Activated CD8-positive, alpha-beta memory T cell treated with anti-CD3 and anti-CD28 coated beads for 1 hour (primary cell): ENCODE measurements at places on chromosomes 2 and 18.

GRCh38 chr18:25146512-25146910 is 205.5 kb downstream of the ZNF521 start:
- no peak for DNase-seq

GRCh38 chr2:148971547-148971946 is 67.0 kb upstream of the LYPD6B start:
- no peak for DNase-seq

DNA sequence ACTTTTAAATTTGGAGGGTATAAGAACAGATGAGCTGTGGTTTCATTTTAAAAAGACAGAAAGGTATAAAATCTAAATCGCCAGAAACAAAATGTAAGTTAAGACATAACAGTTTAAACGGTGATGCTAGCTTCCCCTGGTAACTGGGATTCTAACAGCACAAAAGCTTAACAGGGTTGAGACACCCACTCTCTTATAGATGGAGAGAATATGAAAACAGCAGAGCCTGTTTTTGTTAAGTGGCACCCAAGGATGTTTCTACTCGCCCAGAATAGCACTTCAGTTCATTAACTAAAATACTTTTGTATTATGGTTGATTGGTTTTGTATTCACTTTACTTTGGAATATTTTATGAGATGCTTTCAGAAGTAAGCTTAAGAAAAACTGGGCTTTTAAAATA is 151.9 kb upstream of the RND3 start:
- DNase-seq, result no peak

GRCh38 chr2:43318791-43319190 is 92.4 kb upstream of the ZFP36L2 start:
- DNase-seq, result no peak

DNA sequence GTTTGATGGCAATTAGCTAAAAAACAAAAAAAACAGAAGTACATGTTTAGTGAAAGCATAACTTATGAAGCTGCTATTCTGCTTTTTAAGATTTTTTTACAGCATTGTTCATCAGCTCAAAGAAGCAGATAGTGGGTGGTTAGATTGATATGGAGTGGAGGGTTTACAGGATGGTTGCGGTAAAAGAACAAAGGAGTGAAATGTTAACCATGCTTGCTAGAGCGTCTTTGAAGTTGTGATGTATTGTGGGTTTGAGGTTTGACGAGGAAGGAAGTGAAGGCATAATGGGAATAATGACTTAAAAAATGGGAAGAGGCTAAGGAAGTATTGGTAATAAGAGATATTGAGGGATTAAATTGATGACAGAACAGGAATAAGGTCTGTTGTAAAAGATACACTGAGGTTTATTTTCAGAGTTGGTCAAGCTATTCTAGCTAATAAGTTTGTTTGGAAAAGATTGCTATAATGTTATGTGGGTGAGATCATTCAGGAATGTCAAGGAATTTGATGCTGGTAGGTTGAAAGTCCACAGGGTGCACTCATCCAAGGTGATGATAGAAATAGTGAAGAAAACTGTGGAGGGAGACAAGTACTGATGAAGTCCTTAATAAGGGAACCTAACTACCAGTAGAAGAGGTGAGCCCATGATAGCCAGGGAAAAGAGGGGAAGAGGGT is 14.6 kb downstream of the SPOPL start:
- no peak for DNase-seq

GRCh38 chr2:241499146-241499965 is 9.0 kb downstream of the STK25 start:
- DNase-seq, result no peak

- DNase-seq, result no peak
Observed at GRCh38 chr2:18506883-18507509, 53.5 kb downstream of the RDH14 start.

DNA sequence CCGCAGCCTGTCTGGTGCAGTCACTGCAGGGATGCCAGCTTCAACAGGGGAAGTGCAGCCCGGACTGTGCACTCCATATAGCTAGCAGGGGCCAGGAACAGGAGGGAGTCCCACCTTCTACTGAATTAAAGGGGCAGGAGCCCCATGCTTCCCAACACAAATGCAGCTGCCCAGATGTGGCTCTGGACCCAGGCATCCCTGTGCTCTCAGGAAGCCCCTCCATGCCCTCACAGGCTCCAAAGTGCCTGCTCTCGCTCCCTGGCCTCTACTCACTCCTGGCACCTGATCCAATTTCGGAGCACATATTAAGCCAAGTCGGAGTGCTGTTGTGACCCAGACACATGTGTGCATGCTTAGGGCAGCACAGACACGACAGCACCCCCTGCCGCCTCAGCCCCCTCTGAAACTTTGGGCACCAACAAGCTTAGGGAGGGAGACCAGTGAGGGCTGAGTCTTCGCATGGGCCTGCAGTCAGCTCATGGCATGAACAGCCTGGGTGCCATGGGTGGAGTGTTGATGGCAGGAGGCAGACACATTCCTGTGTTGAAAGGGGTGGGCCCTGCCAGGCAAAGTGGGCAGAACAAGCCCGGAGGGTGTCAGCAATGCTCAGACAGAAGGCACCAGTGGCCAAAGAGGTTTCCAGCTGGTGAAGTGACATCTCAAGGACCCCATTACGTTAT is 83.5 kb downstream of the ZNF804A start:
- no peak for DNase-seq

DNA sequence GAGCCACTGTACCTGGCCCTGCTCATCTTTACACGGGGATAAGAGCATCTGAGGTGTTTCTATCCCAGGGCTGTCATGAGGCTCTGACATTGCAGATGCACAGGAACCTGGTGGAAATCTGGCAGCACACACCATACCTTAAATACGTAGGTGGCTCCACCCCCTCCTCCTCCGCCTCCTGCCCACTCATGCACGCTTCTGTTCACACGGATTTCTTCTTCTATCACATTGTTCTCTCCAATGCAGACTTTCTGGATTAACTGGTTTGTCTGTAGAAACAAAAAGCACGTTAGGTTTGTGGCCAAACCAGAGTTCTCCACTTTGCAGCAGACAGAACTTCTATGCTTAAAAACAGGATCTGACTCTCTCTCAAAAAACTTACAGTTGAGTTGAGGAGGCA is 118.2 kb downstream of the CLIP4 start:
- no peak for DNase-seq

DNA sequence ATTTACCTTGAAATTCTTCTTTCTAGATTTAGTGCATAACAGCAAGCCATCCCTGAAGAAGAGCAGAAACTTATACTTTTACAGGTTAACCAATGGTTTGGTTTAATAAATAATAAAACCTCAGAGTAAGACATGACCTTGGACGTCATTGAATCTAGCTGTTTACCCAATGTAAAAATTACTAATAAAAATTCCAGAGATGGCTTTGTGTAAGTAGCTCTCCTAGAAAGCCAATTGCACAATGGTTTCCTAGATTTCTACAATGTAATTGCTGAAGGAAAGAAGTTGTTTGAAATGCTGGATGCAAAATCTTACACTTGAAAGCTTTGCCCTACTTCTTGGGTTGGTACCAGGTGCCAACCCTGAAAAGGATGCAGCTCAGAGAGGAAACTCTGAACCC is 1.5 kb downstream of the XDH start:
- DNase-seq, result no peak

GRCh38 chr18:72738136-72738535 is 129.7 kb downstream of the NETO1 start:
- no peak for DNase-seq

DNA sequence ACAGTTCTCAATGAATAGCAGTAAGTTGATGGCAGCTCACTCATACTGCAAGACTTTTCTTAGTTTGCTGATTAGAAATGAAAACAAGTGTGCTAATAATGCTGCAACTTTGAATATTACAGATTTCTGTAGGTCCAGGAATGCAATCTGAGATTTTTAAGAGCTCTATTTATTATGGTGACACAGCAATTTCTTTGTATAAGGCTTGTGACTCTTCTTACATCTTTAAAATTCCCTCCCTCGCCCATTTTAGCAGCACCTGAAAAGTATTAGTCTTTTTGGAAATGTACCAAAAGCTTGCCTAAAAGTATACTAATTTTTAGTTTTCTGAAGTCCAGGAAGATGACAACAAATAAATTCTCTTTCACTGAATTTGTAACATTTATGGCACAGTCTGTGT is 4.4 kb upstream of the HTR2B start:
- DNase-seq, result no peak
